ENCODE measurements at places on chromosomes 1 and 21.

GRCh38 chr1:15244813-15245212, 2.2 kb upstream of the FHAD1 start:
- DNase-seq, result no peak

GRCh38 chr1:243745356-243745755, 104.7 kb downstream of the AKT3 start:
- no peak for DNase-seq

- no peak for DNase-seq
Observed at GRCh38 chr21:42307106-42307505, 8.1 kb downstream of the TFF3 start.

DNA sequence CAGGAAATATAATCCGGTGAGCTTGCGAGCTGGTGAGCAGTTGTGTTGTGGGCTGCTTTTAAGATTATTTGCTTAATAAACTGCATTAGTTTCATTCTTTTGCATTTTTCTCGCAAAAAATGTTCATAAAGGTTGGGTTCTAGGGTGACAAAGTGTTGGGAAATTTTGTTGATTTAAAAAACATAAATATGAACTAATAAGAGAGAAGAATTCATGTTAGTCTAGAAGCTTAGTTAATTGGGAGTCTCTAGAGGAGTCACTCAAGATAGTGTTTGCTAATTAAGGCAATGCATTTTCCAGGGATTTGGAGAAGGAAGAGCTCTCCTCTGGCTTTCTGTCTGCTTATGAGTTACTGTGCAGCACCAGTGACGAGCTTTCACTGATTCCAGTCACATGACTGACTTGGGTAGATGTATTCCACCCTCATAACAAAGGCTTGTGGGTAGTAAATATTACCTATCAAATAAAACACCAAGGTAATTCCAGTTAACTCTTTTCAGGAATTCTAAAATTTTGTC, 417.0 kb downstream of the PTBP2 start:
- no peak for DNase-seq

- DNase-seq, result no peak
Observed at GRCh38 chr1:50841791-50842387, 118.2 kb downstream of the FAF1 start.

- DNase-seq, result peak; percentile 14
Observed at GRCh38 chr1:104874044-104874443, 1124.3 kb downstream of the AMY1C start.

- DNase-seq, result no peak
Observed at GRCh38 chr1:212539737-212540430, 68.7 kb upstream of the ATF3 start.

DNA sequence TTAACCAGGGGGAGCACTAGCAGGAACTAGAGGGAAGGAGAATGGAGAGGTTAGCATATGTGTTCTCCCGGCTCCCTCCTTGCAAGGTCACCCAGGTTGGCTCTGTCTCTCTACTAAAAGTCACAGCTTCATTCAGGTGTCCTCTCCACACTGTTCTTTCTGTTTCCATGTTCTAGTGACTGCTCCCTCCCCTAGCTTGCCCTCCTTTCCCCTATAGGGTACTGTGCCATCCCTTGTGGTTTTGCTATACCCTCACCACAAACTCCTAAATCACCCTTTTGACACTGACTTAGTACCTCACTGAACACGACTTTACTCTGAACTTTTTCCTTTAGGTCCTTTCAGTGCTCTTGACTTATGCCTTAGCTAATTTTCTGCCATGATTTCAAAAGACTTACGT, 389.3 kb downstream of the ST6GALNAC3 start:
- no peak for DNase-seq

GRCh38 chr1:15289251-15289651, 42.2 kb downstream of the FHAD1 start:
- DNase-seq, result no peak

DNA sequence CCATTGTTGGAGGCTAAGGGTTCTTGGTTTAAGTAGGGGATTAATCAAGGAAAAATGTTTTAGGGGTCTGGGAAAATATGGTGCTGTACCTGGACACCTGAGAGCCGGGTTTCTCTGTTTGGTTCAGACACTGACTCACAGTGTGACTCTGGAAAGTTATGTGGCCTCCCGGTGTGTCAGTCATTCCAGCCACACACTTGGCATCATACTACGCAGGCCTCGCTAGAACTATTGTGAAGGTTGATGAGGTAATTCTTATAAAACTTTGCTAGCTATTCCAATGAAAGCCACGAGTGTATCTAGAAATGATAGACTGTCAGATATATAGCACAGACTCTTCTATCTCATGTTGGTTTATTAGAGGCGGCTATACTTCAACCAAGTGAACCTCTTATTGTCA, 4.8 kb upstream of the CAMSAP2 start:
- no peak for DNase-seq

DNA sequence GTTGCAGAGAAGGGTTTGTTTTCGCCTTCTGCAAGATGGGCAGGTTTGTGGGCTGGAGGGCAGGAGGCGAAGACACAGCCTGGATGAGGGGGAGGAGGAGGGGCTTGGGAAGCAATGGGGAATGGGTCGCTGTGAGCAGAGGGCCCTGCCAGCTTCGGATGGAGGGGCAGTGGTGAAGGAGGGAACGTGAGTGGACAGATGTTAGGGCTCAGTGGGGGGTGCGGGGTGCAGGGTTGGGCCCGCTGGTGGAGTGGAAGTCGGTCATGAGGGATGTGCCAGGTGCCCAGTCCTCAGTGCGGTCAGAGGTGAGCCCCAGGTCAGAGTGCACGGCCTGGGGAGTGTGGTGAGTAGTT, 55.5 kb upstream of the ABCG1 start:
- no peak for DNase-seq

DNA sequence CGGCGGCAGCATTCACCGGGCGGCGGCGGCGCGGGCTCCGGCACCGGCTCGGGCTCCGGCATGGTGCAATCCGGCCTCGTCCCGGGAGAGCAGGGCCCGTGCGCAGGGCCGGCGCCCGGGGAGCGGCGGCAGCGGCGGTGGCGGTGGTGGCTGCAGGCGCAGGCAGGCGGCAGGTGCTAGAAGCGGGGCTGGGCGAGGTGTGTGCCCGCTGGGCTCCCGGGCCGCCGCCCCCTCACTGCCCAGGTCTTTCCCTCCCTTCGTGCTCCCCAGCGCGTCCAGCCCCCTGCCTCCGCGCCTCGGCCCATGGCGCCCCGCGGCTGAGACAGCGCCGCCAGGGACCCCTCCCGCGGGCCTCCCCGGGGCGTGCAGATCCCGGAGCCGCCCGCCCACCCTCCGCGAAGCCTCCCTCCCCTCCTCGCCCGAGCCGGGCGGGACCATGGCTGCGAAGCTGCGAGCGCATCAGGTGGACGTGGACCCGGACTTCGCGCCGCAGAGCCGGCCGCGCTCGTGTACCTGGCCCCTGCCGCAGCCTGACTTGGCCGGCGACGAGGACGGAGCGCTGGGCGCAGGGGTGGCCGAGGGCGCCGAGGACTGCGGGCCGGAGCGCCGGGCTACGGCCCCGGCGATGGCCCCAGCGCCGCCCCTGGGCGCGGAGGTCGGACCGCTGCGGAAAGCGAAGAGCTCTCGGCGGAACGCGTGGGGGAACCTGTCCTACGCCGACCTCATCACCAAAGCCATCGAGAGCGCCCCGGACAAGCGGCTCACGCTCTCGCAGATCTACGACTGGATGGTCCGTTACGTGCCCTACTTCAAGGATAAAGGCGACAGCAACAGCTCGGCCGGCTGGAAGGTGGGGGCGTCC, 492 bp downstream of the FOXO6 start:
- DNase-seq, result no peak

GRCh38 chr1:42973286-42973685, 14.6 kb upstream of the SLC2A1 start:
- DNase-seq, result no peak

Data from SIG-M5 (cell line).